Activated CD4-positive, alpha-beta T cell treated with anti-CD3 and anti-CD28 coated beads for 1 hour (primary cell): ENCODE measurements at places on chromosomes 6 and 20.
A peak's percentile ranks its signal among the peaks of the same experiment; 100 is the strongest.

- no peak for DNase-seq
Measured at GRCh38 chr6:52495922-52496321, 75.8 kb downstream of the EFHC1 start.

- no peak for DNase-seq
Measured at GRCh38 chr6:14079971-14080370, 37.6 kb upstream of the CD83 start.

GRCh38 chr6:30600451-30600961, 16.5 kb downstream of the PPP1R10 start:
- no peak for DNase-seq

GRCh38 chr20:5914859-5915258, 35.5 kb downstream of the TRMT6 start:
- no peak for DNase-seq

GRCh38 chr20:6029538-6029937, 24.3 kb downstream of the LRRN4 start:
- no peak for DNase-seq

DNA sequence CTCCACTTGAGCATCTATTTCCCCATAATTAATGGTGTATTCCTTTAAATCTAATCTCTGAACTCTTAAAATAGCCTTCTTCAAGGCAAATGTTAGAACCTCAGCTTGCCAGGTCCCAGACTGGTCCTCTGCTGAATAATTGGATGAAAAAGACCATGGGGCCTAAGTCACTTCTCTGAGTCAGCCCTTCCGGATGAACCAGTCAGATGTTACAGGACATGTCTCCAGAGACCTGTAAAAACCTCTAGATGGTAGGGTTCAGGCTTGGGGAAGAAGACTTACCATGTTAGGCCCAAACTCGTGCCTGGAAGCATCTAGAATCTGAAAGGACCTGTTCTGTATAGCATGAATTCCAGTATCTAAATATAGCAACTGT, 97.3 kb downstream of the CDKAL1 start:
- no peak for DNase-seq

DNA sequence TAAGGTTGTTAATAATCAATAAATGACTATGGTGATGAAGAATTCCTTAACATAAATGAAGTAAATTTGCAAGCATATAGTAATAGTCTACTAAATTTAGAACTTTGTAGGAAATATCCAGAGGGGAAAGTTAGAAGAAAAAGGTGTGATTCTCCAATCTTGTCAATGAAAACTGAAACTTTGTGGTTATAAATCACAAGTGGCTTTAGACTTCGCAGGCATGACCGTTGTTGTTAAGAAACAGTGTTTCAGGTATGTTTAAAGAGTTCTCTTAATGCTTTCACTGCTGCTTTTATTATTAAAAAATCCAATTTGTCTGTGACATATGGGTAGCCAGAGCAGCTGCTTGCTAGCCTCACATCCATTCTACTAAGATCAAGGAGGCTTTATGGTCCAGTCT, 475.6 kb upstream of the ADGRB3 start:
- no peak for DNase-seq

- DNase-seq = no peak
Measured at GRCh38 chr20:19750907-19751636, 7.0 kb upstream of the RIN2 start.

DNA sequence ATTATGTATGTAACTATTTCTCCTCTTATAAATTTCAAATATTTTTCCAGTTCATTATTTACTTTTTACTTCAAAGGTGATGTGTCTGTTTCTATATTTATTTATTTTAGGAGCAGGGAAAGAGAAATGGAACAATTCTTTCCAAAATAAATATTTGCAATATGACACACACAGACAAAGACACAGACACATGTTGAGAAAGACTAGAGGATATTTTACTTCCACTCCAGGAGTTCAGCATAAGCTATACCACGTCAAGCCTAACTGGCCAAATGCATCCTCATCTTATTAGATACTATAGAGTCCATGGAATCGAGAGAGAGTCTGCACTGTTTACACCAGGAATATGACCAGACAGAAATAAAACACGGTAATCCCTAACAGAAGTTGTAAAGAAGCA, 13.3 kb downstream of the RALGAPA2 start:
- no peak for DNase-seq

GRCh38 chr6:27078734-27079357, 168.7 kb upstream of the PRSS16 start:
- no peak for DNase-seq

DNA sequence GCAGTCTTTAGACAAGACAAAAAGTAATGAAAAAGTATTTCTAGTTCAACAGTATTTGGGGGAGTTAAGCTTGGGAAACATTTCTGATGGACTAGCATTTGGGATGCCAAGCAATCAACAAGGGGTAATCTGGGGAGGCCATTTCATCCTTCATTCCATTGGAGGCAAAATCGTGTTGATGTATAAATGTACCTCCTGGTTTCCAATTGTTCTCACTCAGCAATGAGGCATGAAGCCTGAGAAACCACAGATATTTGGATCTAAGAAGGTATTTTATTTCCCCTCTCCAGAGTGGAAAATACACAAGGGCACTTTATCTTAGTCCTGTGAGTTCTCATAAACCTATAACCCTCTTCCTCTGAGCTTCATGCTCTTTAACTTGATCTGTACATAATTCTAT, 68.2 kb downstream of the TBX18 start:
- DNase-seq = no peak

DNA sequence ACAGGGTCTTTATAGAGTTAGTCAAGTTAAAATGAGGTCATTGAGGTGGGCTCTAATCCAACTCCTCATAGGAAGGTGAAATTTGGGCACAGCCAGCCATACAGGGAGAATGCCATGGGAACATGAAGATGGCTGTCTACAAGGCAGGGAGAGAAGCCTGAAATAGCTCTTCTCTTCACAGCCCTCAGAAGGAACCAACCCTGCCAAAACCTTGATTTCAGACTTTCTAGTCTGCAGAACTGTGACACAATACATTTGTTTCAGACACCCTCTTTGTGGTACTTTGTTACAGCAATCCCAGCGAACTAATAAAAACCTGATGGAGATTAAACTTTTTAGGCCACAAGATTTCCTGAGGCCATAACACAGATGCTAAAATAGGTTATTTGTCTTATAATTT, 43.1 kb upstream of the HECA start:
- no peak for DNase-seq

- DNase-seq = no peak
Measured at GRCh38 chr6:136501514-136501913, 48.7 kb downstream of the MAP7 start.

- DNase-seq = no peak
Measured at GRCh38 chr6:5112066-5112799, 27.1 kb downstream of the PPP1R3G start.

GRCh38 chr6:132174919-132175318, 223.7 kb upstream of the CCN2 start:
- DNase-seq = no peak

DNA sequence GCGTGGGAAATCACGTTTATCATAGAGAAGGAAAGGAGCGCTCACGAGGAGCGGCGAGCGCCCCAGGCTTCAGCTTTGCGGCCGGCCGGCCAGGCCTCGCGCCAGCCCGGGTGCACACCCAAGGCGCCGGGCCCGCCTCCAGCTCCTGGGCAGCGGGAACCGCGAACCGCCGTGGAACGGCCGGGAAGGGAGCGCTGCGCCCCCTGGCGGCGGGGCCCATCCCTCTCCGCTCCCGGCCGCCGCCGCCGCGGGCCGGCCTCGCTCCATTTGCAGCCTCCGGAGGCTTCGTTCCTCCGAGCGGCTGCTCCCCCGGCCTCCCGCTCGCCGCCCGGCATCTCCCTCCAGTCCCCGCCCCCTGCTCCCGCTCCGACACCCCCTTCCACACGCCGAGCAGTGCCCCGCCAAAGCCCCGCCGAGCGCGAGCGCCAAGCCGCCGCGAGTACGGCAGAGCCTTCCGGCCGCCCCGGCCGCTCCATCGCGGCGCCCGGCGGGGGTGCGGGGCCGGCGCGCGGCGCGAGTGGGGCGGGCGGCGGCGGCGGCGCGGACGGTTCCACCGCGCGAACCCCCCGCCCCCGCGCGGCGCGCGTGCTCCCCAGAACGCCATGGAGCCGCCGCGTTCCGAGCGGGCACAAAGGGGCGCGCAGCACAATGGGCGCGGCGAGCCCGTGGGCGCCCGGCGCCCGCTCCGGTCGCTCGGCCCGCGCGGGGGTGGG, 946 bp downstream of the BEND3 start:
- peak; percentile 54 for DNase-seq

GRCh38 chr6:133631421-133631820, 257.5 kb upstream of the TCF21 start:
- DNase-seq = no peak

- no peak for DNase-seq
Measured at GRCh38 chr6:15526212-15526701, 136.6 kb downstream of the DTNBP1 start.

GRCh38 chr20:48928832-48929725, 7.6 kb downstream of the ARFGEF2 start:
- no peak for DNase-seq

DNA sequence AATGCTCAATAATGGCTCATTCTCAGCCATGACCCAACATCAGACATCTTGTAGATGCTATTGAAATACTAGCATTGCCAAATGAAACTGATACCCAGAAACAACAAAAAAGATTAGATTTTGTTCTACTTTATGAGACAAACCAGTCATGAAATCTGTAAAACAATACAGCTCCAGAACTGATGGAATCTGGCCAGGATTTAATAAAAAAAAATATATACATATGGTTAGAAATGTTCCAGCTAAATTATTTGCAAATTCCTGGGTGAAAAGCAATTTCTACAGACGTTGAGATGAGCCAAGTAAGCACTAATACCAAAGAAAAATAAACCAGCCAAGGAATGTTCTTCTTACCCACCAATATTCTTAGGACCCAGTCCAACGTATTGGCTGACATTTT, 201.3 kb downstream of the EPHA7 start:
- no peak for DNase-seq

GRCh38 chr6:27893836-27894807, 18.1 kb downstream of the OR2B2 start:
- peak; percentile 56 for DNase-seq

- no peak for DNase-seq
Measured at GRCh38 chr20:34337544-34337943, 25.5 kb upstream of the ITCH start.

DNA sequence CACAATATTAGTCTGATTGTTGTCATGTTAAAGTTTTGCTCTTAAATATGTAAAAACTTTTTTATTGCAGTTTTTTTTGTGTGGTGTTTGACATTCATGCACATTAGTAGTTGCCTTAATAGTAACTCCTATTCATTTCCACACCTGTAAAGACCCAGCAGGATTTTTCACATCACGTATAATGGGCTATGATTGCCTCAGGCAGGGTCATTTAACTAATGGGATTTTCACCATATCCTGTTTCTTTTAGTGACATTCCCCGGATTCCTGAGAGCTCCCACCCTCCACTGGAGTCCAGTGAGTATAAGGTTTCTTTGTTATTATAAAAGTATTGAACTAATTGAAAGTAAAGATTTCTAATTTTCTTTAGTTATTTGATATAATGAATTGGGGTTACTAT, 359.2 kb downstream of the RIMS1 start:
- DNase-seq = no peak

DNA sequence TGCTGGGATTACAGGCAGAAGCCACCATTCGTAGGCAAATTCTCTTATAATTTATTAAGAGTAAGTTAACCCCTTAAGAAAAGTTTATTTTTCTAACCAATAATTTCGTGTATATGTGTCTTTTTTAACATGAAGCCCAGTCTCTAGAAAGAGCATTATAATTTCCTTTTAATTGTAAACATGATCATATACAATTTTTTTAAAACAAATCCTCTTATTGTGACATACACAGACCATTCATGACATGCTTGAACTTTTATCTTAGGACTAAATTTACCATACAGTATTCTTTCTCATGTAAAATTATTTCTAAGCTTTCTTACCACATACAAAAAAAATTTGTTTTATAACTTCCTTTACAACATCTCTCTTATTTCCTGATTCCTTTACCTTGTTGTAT, 6.7 kb downstream of the ACOT13 start:
- DNase-seq = no peak

- no peak for DNase-seq
Measured at GRCh38 chr6:109979033-109979921, 1.2 kb downstream of the GPR6 start.

GRCh38 chr20:6599876-6600735, 167.4 kb upstream of the BMP2 start:
- no peak for DNase-seq

GRCh38 chr6:142906945-142907470, 38.0 kb downstream of the HIVEP2 start:
- no peak for DNase-seq

DNA sequence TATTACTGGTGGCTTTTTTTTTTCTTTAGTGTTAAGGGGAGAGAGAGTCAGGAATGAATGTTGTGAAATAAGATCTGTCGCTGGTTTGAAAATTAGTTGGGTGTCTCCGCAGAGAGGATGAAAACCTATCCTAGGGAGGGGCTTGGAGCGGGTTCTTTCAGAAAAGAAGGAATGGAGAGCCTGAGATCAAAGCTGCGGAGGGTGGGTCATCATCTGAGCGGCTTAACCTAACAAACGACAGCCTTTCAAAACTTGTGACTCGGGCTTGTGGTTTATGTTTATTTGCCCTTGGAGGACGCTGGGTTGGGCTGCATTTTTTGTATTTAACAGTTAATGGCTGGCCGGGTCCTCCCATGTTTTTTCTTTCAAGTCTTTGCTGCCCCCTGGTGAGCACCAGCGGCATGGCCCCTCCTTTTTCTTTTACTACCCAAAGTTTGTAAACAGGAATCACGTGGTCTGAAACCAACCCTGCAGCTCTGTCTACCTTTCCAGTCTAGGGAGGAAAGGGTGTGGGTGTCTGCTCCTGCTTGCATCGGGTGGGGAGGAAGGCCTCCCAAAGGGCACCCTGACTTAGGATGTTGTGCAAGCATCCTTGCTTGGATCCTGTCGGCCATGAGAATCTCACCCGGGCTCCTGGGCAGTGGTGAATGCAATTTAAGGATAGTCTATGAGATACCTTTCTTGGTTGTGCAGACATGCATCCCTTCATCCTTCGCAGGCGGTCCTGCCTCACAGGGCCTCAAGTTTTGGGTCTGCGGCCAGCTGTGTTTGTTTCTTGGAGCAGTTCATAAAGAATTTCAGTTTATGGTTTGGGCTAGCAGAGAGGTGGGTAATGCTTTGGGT, 2.2 kb downstream of the PIM1 start:
- peak; percentile 89 for DNase-seq

DNA sequence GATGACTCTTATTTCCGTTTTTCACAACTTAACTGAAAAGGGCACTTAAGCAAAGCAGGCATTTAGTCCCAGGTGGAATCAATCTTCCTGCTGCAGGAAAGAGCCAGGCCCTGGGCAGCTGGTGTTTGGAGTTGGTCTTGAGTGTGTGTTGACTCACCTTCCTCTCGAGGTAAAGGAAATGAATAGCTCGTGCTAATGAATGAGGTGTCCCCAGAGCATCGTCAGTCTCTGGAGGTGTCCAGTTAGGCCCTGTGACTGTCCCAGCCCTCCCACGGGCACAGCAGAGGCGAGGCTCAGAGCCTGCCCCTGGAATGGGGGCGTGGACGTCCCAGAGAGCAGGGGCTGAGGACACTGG, 277.7 kb downstream of the NRN1 start:
- no peak for DNase-seq

- no peak for DNase-seq
Measured at GRCh38 chr20:2955257-2955970, 82.1 kb downstream of the PTPRA start.

GRCh38 chr20:2816583-2817340, 598 bp downstream of the TMEM239 start:
- DNase-seq = no peak

GRCh38 chr20:14951105-14951504, 613.7 kb upstream of the FLRT3 start:
- DNase-seq = no peak
